Amniotic epithelial cell (primary cell): ENCODE measurements at places on chromosomes 5 and 9.
A peak's percentile ranks its signal among the peaks of the same experiment; 100 is the strongest.

- DNase-seq = peak; percentile 31
These were observed 77.1 kb upstream of the GOLM1 start for GRCh38 chr9:86176468-86176867.

DNA sequence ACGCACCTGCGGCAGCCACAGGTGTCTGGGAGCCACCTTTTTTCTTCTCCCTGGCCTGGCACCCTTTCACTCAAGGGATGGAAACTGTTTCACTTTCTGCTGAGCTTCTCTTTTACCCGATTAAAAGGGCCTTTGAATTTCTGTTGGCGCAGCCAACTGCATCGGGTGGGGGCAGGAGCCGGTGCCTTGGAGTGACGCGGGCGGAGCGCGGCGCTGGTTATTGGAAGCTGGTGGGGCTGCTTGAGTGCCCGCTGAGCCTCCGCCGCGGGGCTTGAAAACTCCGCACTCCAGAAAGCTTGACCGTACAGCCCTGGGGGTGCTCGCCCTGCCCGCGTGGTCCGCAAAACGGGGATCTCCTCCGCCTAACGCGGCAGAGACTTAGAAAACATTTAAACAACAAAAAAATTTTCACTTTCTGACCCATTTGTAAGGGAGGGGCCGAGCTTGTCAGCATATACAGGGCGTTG, 52.0 kb upstream of the TJP2 start:
- peak; percentile 29 for DNase-seq

DNA sequence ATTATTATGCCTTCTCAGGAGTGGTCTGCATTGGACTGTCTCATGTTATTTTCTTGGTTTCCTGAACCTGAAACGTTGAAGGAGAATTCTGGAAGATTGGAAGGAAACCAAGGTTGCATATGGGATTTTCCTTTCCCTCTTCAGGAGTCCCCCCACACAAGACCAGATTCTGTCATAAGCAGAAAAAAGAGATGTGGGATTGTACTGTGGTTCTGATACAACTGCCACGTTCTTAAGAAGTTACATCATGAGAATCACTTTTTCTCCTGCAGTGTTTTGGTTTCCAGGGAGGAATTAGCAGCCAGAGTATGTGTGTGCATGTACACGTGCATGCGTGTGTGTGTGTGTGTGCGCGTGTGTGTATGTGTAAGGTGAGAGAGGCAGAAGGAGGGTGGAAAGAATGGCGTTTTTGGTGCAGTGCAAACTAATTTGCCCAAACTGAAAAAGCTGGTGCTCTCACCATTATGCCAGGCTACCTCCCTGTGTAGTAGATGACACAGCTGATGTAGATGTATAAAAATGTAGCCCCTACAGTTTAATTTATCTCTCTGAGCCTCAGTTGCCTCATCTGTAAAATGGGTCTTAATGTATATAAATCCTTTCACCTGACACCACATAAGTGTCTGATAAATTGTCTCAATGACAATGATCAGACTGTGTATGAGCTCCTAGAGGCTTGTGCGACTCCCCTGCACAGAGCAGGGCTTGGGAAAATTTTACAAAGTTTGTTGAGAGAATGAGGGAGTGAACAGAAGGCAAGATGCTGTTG, 38.6 kb downstream of the RALGPS1 start:
- DNase-seq = peak; percentile 93

- DNase-seq = peak; percentile 72
These were observed 46.8 kb downstream of the LHFPL2 start for GRCh38 chr5:78601559-78602314.

- DNase-seq = no peak
These were observed 187.6 kb downstream of the GADD45G start for GRCh38 chr9:89792189-89793123.

- peak; percentile 58 for DNase-seq
These were observed 51.9 kb upstream of the SNAPC3 start for GRCh38 chr9:15370466-15371447.

DNA sequence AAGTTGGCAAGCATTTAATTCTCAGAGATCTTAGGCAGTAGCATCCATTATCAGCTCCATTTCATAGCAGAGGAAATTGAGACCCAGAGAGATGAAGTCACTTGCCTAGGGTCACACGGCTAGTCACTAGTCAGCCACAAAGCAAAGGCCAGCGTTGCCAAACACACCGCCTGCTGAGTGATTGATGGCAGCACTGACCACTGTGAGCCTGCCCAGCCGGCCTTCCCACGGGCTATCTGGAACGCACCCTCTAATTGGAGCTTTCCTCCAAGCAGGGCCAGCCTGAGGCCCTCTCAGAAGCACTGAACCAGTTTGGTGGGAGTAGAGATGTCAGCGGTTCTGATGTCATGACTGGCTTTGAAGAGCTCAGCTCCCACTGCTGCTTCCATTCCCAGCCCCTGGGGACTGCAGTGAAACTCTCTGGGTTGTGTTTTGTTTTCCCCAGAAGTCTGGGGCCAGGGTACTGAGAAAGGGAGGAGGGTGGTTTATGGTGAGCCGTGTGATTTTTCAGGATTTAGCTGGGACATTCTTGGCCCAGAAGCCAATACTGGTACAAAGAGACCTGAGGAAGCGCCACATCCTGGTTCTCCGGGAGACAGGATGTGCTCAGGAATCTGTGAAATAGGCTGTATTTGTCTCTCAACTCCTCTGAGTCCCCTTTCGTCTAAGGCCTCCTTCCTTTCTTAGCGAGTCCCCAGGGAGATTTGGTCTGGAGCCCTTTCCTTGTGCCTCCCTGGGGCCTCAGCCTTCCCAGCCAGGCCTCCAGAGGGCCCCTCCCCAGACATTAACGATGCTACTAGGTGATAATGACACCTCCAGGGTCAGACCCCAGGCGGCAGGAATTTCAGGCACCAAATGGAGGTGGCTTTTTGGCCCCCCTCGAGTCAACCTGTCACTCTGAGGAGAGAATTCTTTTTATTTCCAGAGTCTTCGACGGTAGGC, 44.5 kb downstream of the SPRY4 start:
- peak; percentile 83 for DNase-seq

DNA sequence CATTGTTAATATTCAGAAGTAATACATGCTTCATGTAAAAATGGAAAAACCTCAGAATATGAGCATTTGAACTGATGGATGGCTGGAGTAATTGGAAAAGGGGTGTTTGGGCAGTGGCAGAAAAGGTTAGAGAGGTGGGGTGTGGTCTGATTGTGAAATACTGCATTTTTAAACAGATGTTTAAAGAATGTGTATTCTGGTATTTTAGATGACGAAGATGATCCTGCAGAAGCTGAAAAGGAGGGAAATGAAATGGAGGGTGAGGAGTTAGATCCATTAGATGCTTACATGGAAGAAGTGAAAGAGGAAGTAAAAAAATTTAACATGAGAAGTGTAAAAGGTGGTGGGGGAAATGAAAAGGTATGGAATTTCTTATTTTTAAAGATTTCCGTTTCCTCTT, 18.8 kb downstream of the DDX46 start:
- peak; percentile 6 for DNase-seq

- no peak for DNase-seq
These were observed 51.3 kb downstream of the SLC22A5 start for GRCh38 chr5:132420706-132421272.

- DNase-seq = no peak
These were observed 24.0 kb upstream of the OCLN start for GRCh38 chr5:69468631-69469030.

- DNase-seq = no peak
These were observed 32.5 kb downstream of the GLT6D1 start for GRCh38 chr9:135606885-135607259.

DNA sequence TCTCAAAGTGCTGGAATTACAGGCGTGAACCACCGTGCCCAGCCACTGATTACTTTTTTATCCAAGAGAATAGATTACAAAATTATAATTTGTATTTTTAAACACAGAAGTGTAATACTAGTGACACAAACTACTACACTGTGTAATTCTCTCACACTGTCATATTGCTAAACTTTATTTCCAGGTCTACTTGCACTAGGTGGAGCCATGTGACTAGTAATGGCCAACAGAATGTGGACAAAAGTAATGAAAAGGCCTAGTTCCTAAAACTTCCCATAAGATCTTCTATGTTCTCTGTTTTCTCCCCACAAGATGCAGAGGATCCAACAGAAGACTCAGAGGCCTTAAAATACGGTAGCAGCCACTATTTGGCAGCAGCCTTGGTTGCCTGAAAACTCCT, 27.3 kb downstream of the NADK2 start:
- no peak for DNase-seq

GRCh38 chr9:82673919-82674318, 389.0 kb downstream of the RASEF start:
- DNase-seq = no peak

- DNase-seq = peak; percentile 92
These were observed 68.4 kb downstream of the ANXA1 start for GRCh38 chr9:73219985-73220626.

DNA sequence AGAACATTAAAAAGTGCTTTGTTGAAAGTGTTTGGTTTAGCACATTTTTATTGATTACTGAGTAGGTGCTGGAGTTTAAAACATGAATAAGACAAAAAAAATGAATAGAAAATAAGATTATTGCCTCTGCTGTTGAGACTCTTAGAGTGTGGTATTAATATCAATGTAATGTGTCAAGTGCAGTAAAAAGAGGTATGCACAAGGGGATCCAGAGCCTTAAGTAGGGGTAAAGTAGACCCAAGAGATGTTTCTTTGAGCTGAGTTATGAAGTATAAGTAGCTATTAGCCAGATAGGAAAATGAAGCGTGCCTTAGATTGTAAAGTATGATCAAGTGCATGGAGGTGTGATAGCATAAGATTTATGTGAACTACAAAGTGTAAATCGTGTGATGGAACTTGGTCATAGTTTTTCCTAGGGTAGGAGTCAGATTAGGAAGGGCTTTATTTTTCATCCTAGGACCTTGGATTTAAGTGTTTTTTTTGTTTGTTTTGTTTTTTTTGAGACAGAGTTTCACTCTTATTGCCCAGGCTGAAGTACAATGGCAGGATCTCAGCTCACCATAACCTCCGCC, 45.2 kb downstream of the NSD1 start:
- DNase-seq = no peak

DNA sequence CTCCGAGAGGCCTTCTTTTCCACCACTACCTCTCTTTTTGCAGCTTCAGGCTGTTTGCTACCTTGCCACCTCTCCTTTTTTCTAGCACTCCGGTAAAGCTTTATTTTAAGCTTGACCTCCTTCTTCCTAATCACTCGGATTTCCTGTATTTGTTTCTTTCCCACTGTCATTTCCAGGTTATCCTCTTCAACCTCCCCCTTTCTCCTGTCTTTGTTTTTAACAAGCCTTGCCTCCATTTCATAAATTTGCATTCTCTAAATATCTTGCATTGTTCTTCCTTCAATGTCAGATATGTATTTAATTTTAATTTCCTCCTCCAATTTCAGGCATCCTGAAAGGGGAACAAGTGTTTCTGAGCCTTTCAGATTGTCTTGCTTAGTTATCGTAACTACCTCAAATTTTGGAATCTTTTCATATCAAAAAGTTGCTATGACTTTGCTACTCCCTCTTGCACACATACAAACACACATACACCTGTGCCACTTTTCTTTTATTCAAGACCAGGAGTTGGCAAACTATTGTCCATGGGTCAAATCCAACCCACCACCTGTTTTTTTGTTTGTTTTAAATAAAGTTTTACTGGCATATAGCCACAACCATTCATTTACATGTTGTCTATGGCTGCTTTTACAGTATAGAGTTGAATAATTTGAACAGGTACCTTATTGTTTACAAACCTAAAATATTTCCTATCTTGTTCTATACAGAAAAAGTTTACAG, 22.7 kb downstream of the DPYSL3 start:
- DNase-seq = no peak

DNA sequence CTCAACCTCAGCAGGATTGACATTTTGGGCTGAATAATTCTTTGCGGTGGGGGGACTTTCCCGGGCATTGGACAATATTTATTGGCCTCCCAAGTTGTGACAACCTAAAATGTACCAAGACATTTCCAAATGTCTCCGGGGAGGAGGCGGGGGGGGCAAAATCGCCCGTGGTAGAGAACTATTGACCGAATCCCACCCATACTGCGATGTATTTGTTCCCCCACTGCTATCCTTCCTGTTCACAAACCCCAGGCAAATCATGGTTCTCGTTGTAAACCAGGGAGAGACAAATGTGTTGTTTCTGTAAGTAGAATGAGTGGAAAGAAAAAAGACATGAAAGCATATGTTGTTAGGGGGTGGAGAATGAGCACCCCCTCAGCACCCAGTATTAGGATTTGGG, 141.9 kb downstream of the PSAT1 start:
- DNase-seq = no peak

- no peak for DNase-seq
These were observed 146.3 kb upstream of the POU5F2 start for GRCh38 chr5:93887678-93888077.

GRCh38 chr5:14946815-14947620, 75.4 kb upstream of the ANKH start:
- DNase-seq = no peak

- no peak for DNase-seq
These were observed 339.6 kb upstream of the ITGA1 start for GRCh38 chr5:52448111-52448510.

DNA sequence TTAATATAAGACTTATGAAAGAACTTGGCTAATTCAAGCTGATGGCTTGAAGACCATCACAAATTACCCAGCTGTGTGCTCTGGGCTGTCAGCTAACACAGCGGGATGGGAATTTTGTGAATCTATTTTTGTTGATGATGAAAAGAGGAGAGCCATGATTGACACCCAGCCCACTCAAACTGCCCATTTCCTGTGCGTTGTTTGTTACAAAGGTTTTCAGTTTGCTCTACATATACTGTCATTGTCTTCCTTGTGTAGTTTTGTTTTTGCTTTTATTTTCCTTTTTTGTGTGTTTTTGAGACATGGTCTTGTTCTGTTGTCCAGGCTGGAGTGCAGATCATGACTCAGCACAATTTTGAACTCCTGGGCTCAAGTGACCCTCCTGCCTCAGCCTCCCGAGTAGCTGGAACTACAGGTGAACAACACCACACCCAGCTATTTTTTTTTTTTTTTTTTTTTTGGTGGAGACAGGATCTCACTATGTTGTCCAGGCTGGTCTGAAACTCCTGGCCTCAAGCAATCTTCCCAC, 400.3 kb downstream of the ICE1 start:
- DNase-seq = no peak

- no peak for DNase-seq
These were observed 185.9 kb downstream of the SEMA6A start for GRCh38 chr5:116388564-116389258.

DNA sequence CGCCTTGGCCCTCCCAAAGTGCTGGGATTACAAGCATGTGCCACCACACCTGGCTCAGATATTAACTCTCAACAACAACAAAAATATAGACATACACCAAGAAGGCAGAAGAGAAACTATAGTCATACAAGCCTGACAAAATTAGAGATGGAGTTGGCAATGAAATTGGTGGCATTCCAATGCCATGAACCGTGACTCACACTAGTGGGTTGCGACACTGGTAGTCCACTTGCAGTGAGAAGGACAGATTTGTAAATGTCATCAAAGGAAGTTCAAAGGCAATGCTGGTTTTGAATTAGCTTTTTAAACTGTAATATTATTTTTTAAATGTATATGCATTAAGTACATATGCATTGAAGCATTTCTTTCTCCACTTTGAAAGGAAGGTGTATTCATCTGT, 8.5 kb upstream of the DNAJC25 start:
- peak; percentile 79 for DNase-seq

- DNase-seq = no peak
These were observed 106.4 kb downstream of the PSD2 start for GRCh38 chr5:139901986-139902385.
